ENCODE measurements at places on chromosomes 7 and 10.
A peak's percentile ranks its signal among the peaks of the same experiment; 100 is the strongest.

GRCh38 chr7:127751062-127751461 is 99.1 kb downstream of the SND1 start:
- DNase-seq, result peak; percentile 6

- DNase-seq, result no peak
Observed at GRCh38 chr7:26183545-26184280, 16.8 kb downstream of the HNRNPA2B1 start.

GRCh38 chr10:126422567-126422966 is 34.3 kb upstream of the ADAM12 start:
- no peak for DNase-seq

GRCh38 chr10:95531994-95532399 is 29.2 kb downstream of the SORBS1 start:
- DNase-seq, result no peak

DNA sequence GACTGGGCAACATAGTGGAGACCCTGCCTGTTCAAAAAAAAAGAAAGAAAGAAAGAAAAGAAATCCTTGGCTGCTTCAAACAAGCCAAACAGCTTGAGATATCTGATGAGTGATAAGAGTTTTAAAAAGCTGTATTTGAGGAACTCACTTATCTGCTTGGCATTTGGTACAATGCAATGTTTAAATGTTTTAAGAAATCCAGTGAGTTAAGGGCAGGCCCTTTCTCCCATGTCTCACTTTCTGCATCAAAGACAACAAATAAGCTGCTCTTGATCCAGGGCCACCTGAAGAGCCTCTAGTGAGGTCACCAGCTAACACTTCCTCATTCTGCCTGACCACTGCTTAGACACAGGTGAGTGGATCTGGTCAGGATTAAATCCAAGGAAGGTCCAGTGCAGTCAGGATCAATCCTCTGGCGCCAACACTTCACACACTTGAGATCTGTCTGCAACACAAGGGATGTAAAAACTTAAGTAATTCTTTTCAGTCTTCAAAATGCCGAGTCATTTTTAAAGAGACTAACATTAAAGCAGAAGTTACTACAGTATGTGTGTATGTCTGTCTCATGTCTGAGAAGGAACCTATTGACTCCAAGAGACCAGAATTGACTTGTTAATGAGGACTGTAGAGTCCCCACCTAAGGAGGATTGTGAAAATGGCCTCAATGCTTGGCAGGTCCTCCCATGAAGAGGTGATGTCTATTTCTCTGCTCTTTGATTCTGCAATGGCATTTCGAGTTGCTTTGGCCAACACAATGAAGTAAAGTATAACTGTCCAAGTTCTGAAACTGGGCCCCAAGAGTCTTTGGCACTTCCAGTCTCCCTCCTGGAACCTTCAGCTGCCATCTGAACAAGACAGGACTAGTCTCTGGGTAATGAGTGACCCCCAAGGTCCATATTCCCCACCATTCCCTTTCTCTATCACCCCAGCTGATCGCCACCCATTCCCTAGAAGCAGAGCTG is 43.1 kb downstream of the CREB3L2 start:
- no peak for DNase-seq

DNA sequence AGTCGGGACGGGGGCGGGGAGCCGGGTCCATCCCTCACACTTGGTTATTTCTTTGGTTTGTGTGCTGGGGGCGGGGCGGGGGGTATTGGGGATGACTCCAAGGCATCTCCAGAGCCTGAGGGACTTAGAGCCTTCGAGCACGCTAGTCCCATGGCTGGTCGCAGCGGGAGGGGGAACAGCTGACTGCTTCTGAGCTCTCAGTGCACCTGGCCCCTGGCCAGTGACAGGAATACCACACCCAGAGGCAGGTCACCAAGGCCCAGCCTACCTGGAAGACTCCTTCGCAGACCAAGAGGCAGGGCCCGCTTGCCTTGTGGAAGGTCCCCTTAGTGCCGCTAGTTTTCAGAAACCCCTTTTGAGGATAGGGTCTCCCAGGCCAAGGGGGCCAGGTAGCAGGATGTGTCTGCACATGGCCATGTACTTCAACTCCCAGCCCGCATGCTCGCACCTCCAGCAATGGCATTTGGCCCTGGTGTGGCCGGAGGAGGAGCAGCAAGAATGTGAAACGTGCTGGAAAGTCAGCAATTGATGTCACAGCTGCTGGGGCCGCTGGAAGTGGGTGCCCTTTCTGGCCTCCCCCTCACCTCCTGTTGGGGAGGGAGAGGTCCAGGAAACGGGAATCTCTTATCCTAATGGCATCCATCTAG is 40.3 kb downstream of the AGAP3 start:
- peak; percentile 50 for DNase-seq

DNA sequence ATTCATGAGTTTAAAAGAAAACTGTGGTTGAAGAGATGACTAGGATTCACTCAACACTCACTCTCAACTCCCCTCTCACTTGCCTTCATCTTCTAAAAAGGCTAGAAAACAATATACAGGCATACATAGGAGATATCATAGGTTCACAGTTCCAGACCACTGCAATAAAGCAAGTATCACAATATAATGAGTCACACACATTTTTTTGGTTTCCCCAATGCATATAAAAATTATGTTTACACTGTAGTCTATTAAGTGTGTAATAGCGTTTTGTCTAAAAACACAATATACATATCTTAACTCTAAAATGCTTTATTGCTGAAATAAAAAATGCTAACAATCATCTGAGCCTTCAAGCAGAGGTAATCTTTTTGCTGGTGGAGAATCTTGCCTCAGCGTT is 104.9 kb upstream of the PDE1C start:
- DNase-seq, result no peak

GRCh38 chr10:17181751-17182150 is 19.7 kb downstream of the TRDMT1 start:
- DNase-seq, result peak; percentile 32

GRCh38 chr10:88150339-88150738 is 286.9 kb downstream of the PTEN start:
- no peak for DNase-seq

DNA sequence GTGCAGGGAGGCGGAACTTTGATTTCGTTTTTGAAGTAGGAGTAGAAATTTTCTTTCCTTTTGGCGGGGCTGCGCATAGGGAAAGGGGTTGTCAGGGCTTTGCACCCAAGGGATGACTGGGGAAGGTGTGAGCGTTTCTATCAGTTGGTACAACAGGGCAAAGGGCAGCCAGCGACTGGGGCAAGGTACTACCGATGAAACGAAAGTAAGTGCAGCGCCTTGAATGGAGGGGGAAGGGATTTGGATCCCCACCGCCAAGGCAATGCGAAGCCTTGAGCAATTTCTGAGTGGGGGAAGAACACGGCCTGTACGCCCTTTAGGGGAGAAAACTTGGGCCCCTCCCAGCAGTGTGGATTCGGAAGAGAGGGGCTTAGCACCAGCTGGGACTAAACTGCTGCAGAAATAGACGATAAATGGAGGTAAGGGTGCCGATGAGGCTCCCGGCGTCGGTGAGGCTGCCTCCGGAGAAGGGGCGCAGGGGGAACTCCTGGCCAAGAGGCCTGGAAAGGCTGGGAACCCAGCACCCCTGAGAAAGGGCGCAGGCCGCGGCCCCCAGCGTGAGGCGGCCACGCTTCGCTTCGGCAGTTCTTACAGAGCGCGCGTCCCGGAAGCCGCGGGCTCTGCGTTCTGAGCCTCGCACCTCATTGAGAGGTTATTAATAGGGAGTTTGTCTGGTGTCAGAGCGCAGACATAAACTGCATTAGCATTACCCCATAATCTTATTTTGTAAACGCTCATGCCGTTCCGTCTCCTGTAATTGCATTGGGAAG is 10.0 kb upstream of the TLX1 start:
- DNase-seq, result no peak

DNA sequence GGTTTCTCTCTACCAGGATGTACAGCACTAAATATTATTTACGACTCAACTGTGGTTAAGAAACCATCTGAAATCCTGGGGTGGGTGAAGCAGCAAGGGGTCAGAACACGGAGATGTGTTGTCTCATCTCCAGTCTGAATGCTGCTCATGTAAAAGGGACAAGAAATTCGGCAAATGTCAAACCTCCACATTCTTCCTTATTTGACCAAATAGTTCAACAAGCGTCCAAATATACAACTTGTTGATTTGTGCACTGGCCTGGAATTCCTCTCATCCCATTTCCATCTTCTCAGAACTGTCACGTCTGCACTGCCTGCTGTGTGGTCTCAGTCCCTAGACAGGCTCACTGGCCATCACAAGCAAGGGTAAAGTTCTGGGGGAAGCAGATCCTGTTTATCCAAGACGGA is 520.0 kb downstream of the PARD3 start:
- no peak for DNase-seq

- peak; percentile 67 for DNase-seq
Observed at GRCh38 chr7:105429746-105430612, 41.3 kb upstream of the SRPK2 start.

DNA sequence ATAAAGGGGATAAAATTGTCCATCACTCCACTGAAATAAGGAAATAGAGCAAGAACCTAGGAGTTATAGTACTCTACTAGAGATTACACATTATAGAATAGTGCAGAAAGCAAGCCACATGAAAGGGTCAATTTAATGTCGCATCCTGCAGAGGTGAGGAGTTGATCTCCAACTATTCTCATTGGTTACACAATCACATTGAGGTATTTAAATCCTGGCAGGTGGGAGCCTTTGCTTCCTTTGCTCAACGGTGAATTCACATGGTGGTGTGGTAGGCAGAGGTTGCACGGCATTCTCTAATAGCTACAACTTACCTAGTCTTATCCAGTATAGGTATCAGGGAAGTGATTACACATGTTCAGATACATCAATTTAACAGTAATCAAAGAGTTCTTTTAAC is 198.4 kb upstream of the TCF7L2 start:
- DNase-seq, result no peak

- DNase-seq, result no peak
Observed at GRCh38 chr7:81768951-81769778, 682 bp downstream of the HGF start.

DNA sequence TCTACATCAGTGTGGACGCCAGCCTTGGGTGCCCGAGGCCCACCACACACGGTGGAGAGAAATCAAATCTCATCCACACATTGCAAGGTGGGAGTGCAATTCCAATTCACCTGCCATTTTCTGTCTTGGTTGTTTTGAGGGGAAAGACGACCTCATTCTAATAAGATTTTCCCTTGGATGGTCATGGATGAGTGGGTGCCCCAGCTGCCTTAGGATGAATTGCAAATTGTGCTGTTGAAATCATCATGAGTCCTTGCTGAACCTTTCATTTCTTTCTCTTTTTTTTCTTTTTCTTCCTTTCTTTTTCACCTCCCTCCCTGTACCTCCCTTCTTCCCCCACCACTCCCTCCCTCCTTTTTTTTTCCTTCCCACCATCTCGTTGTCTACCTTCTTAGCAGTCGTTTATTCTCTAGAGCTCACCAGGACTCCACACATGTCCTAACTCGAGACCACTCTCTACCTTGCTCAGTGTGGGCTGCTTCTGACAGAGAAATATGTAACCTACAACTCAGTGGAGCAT is 266.9 kb upstream of the NFE2L3 start:
- no peak for DNase-seq

- no peak for DNase-seq
Observed at GRCh38 chr7:116583653-116584052, 58.8 kb downstream of the CAV1 start.

DNA sequence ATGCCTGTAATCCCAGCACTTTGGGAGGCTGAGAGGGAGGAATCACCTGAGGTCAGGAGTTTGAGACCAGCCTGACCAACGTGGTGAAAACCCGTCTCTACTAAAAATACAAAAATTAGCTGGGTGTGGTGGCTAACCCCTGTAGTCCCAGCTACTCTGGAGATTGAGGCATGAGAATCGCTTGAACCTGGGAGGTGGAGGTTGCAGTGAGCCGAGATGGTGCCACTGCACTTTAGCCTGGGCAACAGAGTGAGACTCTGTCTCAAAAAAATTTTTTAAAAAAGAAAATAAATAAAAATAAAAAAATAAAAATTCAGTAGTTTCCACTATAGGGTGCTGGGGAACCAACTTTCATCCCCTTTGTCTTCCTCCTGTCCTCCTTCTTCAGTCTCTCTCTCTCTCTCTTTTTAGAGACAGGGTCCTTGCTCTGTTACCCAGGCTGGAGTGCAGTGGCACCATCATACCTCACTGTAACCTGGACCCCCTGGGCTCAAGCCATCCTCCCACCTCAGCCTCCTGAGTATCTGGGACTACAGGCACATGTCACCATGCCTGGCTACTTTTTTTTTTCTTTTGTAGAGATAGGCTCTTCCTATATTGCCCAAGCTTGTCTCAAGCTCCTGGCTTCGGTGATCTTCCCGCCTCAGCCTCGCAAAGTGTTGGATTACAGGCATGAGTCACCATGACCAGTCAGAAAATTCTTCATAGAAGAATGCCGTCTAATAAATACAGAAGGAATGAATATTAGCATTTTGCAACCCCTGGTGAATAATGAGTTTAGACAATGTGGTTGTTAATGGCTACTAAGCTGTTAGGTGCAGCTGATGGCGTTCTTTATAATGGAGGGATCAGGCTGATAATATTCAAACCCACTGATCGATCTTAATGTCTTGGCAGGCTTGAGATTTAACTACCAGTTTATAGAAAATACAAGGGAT is 20.6 kb downstream of the RBM20 start:
- no peak for DNase-seq

DNA sequence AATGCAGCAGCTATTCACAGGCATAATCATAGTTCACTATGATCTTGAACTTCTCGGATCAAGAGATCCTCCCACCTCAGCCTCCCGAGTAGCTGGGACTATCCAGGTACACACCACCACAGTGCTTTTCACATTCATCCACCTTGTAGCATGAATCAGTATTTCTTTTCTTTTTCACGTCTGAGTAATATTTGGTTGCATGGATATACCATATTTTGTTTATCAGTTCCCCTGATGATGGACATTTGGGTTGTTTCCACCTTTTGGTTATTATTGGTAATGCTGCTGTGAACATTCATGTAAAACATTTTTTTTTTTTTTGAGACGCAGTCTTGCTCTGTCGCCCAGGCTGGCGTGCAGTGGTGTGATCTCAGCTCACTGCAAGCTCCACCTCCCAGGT is 3.6 kb upstream of the TBC1D12 start:
- DNase-seq, result no peak

DNA sequence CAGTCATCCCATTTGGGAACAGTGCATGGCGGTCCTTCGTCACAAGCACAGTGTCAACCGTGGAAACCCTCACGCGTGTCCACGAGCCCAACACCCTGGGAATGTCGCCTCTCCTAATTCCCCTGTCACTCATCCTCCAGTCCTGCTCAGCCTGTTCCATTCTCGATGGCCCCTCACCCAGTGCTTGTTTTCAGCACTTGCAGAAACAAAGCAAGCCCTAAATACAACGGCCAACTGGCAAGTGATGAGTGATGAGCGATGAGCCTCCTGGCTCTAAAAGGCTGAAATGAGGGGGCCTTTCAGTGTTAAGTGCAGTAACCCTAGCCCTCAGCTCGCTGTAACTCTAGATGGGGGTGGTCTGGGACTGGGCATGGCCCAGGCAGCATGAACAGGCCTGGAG is 22.6 kb downstream of the NKX2-3 start:
- DNase-seq, result no peak
